ENCODE measurements at places on chromosomes 5 and 9.

- no peak for DNase-seq
These were observed 43.3 kb downstream of the SLC28A3 start for GRCh38 chr9:84297162-84297821.

GRCh38 chr5:110268283-110268682 lies 458.2 kb downstream of the TMEM232 start:
- no peak for DNase-seq

DNA sequence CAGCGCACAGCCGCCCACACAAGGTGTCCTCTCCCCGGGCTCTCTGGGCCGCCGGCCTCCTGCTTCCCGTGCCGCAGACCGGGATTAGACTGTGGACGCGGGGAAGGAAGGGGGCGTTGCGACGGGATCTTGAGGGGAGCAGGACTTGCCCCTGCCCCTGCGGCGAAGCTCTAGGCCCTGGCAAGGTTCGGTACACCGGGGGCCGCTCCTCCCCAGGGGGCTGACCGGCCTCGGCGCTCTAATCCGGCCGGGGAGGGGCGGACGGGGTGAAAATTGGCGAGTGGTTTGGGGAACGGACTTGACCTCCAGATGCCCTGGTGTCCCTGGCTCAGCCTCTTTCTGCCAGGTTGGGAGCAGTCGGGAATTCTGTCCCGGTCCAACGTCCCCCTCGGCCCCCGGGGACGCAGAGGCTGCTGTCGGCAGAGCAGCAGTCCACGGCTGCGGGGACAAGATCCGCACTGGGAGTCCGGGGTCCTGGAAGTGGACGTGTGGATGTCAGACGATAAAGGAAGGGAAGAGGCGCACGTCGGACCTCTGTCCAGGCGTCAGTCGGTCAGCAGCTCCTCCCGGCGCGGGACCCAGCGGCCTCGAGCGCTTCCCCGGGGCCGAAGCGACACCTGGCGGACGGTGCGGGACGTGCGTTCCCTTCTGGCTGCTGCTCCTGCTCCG lies 1.9 kb upstream of the CNTFR start:
- DNase-seq: peak; percentile 73

DNA sequence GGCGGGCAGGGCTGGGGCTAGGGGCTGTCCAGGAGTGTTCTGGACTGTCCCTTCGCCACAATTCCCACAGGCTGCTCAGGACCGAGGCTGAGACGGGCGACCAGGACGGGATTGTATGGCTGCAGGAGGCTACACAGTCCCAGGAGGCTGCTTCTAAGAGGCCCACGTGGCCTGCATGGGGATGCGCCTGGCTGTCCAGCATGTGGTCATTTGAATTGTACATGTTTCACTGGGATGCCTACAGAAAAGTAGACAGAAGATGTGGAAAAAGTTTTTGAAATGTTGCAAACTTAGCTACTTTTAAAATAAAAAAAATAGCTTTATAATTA lies 32.6 kb upstream of the SPTLC1 start:
- no peak for DNase-seq

GRCh38 chr5:142807372-142807911 lies 37.3 kb downstream of the ARHGAP26 start:
- DNase-seq: no peak

GRCh38 chr9:123411636-123412035 lies 55.6 kb downstream of the CRB2 start:
- DNase-seq: no peak

DNA sequence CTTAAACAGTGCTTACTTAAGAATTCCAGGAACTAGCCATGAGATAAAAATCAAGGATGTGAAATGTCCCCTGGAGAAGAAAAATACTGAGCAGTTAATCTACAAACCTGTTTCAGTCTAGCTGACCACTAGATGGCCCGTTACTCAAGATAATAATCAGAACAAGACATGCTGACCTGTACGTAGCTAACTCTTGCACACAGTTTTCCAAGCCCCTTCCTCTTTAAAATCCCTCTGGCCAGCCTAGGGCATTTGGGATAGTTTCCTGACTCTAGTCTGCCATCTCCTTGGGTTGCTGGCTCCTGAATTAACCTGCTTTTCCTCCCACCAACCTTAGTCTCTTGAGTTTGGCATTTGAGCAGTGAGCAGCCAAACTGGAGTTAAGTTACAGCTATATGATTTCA lies 59.2 kb upstream of the TRAF1 start:
- DNase-seq: no peak

DNA sequence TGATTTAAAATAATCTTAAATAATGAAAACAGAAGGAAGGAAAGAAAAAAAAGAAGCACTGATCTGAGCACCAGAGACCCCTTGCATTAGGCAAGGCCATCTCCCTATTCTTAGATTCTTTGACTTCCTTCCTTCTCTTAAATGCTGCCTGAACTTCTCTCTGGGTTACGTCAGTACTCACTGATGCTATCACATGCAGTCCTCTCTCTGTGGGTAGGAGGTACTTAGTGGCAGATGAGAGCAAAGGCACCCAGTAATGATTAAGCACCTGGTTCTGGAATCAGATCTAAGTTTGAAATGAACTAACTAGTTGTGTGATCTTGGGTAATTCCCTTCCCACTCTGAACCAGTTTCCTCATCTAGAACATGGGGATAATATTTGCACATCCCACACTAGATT lies 110.3 kb upstream of the TBC1D2 start:
- no peak for DNase-seq

DNA sequence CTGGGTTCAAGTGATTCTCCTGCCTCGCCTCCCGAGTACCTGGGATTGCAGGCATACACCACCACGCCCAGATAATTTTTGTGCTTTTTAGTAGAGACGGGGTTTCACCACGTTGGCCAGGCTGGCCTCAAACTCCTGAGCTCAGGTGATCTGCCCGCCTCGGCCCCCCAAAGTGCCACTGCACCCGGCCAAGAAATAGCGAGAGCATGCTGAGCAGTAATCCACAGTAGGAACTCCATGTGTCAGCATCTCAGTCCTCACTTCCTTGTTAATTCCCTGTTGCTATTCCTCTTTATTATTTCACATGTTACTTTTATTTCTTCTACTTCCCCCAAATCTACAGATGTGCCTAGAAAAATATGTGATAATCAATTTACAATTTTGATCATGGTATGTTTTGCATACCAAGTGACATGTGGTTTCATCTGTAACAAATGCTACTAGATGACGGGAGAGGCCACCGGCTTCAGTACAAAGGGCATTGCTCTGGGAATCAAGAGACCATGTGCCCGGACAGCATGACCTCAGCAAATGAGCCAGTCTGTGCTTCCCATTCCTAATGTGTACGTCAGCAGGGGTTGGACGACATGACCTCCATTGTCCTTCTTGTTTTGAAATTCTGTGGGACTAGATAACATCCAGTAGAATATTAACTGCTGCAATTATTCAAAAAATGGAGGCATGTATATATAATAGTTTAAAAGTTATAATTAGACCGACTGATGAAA lies 61.6 kb downstream of the FNBP1 start:
- DNase-seq: no peak

GRCh38 chr5:133322743-133323142 lies 270.9 kb downstream of the HSPA4 start:
- DNase-seq: no peak

DNA sequence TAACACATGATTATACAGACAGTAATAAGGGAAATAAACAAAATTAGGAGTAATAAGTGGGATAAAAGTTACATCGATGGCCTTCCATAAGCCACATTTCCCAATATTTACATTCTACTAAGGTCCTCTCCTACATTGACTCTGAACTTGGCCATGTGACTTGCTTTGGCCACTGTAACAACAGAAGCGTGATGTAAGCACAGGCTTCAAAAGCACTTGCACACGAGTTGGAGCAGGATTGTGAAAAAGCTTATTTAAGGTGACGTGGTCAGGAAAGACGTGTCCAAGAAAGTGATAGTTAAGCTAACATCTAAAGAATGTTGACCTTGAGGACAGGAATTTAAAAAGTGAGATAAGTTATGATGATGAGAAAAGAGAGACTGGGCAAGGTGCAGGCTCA lies 9.8 kb upstream of the CEMIP2 start:
- DNase-seq: no peak

DNA sequence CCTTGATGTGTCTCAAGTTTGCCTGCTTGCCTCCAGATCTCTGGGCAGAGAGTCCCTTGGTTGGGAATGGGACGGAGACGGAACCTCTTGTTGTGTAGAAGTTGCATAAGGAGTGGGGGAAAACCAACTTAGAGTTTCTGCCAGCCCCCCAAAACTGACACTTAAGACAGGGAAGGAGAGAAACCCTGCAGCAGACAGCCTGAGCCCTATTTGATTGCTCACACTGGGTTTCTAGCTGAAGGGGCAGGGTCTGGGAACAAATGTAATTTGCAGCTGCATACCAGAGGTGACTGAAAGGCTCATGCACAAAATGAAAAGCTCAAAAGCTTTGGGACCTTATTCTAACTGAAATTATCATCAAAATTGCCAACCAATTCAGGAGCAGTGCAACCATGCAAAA lies 254.5 kb downstream of the RASEF start:
- DNase-seq: no peak

DNA sequence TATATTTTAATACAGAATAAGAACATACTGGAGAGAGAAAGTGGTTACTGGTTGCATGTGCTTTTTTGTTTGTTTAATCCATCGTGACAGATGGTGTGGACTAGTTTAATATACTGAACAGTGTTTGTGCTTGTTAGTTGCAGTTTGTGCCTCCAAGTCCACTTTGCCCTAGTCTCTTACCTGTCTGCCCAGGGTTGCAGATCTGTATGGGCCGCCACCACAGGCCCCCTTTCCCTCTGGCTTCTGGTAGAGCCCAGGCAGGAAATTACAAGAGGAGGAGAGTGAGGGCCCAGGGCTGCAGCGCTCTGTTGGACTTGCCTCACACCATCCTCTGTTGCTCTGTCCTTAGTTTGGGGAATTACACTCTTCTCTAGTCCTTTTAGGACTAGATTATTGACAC lies 166.4 kb downstream of the KDM4C start:
- DNase-seq: no peak

DNA sequence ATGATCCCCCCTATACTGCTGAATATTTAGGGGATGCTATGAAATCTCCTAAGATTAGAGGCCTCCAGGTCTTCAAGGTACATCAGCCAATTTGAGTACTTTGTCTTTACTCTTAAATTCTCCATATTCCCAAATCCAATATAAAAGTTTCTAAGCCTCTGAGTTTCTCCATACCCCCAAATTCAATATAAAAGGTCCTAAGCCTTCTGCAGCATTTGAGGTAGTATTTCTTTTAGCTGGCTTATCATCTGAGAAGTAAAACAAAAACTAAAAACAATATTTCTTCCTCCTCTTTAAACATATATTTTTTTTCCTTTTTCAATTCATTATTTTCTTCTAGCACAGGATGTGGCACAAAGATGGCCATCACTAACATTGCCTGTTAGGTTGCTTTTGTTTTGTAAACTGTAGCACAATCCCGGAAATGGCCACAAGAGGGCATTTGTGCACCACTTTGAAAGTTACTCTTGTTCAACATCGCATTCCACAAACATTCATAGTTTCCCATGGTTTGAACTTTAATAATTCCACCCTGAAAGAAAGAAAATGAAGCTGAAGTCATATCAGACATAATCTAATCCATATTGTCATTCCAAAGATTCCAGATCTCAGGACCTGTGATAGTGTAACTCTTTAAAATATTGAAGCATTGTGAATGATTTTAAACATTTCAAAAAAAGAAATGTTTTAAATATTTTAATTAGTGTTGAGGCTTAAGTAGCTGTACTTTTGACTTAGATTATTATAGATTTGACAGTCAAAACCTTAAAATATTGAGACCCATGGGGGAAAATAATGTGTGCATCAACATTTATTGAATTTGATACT lies 21.0 kb upstream of the SCGB3A2 start:
- peak; percentile 18 for DNase-seq

- DNase-seq: no peak
These were observed 390.3 kb upstream of the MEF2C start for GRCh38 chr5:89273289-89273688.

GRCh38 chr5:62771341-62771740 lies 192.7 kb downstream of the LRRC70 start:
- DNase-seq: no peak

- no peak for DNase-seq
These were observed 9.5 kb upstream of the PHF19 start for GRCh38 chr9:120886490-120886967.

DNA sequence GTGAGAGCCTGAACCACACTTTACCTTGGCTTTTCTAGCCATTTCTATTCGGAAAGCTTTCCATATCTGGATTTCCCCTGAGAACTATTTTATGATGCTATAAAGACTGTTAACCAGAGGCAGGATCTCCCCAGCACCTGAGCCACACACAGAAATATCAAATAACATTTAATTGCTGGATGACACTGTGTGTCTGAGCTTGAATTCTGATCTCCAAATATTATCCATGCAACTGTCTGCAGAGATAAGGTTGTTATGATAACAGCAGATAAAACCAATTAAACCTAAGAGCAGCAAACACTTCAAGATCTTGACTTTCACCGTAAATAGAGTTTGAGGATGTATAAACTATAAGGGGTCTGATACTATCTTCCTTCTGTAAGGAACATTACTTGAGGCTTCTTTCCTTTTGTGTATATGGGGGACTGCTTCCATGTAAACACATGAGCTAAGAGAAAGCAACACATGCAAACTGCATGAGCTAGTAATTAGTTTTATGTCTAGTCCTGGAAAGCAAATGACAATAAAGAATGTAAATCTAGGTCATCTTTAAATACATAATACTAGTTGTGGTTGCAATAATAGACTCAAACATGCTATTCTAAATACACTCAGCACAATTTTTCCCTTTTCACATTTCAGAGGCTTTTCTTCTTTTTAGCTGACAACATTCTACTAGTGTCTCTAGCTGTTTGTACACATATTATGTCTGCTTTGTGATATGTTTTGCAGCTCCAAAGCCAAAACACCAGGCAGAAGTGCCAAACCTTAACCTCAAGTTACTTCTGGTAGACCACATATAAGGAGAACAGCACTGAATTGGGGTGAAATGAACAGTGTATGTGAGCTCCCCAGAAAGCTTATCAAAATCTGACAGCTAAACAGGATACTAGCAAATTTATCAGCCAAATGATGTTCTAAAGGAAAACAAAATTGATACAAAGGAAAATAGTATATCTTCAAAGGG lies 136.5 kb downstream of the EFNA5 start:
- no peak for DNase-seq

GRCh38 chr5:74670396-74671038 lies 14.5 kb upstream of the HEXB start:
- DNase-seq: no peak

GRCh38 chr5:142841511-142842265 lies 71.5 kb downstream of the ARHGAP26 start:
- DNase-seq: no peak

All from activated CD4-positive, alpha-beta T cell treated with anti-CD3 and anti-CD28 coated beads, Interleukin-2, amount 50 U/mL, for 4 hours (primary cell).